ENCODE measurements at places on chromosomes 2 and 18. TPM values are rescaled to one million over a fixed set of nuclear protein-coding genes. Genes with fewer than 3 reads are reported as not detected.
A peak's percentile ranks its signal among the peaks of the same experiment; 100 is the strongest.

The DQX1 gene
- total RNA-seq, result not detected

The ARHGEF4 gene
- total RNA-seq, result 6.7 TPM

The PCARE gene
- not detected for total RNA-seq

The NEUROD1 gene
- total RNA-seq, result not detected

The SERPINB7 gene
- total RNA-seq, result not detected

The COL3A1 gene
- total RNA-seq, result 43.5 TPM

GRCh38 chr2:239328351-239329191, 72.2 kb downstream of the HDAC4 start:
- H3K4me1 ChIP-seq, result peaks cover 38% of the 10 kb centered on the region
- H3K36me3 ChIP-seq, result no peaks in the 10 kb centered on the region
- H3K4me3 ChIP-seq, result no peak overlapping the region
- no peaks in the 10 kb centered on the region for H3K27me3 ChIP-seq
- peak; percentile 92 for DNase-seq

DNA sequence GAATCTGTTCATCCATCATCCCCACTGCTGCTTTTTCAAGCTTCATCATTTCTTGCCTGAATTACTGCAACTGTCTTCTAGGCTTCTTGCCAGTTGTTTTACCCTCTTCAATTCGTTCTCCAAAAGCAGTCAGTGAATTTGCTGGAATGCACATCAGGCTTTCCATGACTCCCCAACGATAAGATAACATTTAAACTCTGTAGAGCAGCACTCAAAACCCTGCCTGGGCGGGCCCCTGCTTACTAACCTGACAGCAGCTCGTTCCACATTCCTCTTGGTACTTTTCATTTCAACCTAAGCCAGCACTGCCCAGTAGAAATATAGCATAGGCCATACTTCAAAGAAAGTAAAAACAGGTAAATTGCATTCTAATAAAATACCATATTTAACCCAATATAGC, 342.9 kb downstream of the SUCLG1 start:
- DNase-seq, result no peak
- H3K4me1 ChIP-seq, result no peaks in the 10 kb centered on the region
- H3K27me3 ChIP-seq, result no peaks in the 10 kb centered on the region

- H3K4me1 ChIP-seq, result no peaks in the 10 kb centered on the region
- H3K27ac ChIP-seq, result no peak overlapping the region
- no peaks in the 10 kb centered on the region for H3K27me3 ChIP-seq
- no peak for DNase-seq
- H3K4me3 ChIP-seq, result no peak overlapping the region
Measured at GRCh38 chr2:199607914-199608313, 150.2 kb upstream of the SATB2 start.

GRCh38 chr2:156489195-156489594, 53.0 kb downstream of the GPD2 start:
- H3K36me3 ChIP-seq, result no peaks in the 10 kb centered on the region
- no peak overlapping the region for H3K27ac ChIP-seq
- H3K4me3 ChIP-seq, result no peak overlapping the region
- H3K27me3 ChIP-seq, result no peaks in the 10 kb centered on the region
- no peaks in the 10 kb centered on the region for H3K4me1 ChIP-seq
- no peak for DNase-seq

- no peak overlapping the region for H3K4me3 ChIP-seq
- DNase-seq, result no peak
- H3K27me3 ChIP-seq, result no peaks in the 10 kb centered on the region
Measured at GRCh38 chr2:74005786-74006185, 21.1 kb downstream of the TET3 start.

GRCh38 chr2:194205568-194206227, 1451.3 kb upstream of the SLC39A10 start:
- no peak overlapping the region for H3K4me3 ChIP-seq
- no peaks in the 10 kb centered on the region for H3K36me3 ChIP-seq
- no peak overlapping the region for H3K27ac ChIP-seq
- H3K4me1 ChIP-seq, result no peaks in the 10 kb centered on the region
- no peaks in the 10 kb centered on the region for H3K27me3 ChIP-seq
- DNase-seq, result no peak

DNA sequence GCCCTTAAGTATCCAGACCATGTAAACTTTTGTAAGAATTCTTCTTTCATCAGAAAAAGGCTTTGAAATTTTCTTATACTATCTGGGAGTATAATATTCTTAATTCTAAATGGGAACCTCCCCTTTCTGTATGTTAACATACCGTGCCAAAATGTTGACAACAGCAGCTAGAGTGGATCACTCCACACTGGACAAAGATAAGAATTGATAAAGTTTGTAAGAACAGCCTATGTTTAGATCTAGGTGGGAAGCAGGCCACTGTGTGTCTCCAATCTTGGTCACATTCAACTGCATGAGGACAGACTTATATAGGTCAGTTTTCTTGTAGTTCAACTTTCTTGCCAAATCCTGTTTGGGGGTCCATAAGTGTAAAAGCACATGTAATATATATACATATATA, 235.7 kb downstream of the RPIA start:
- no peak for DNase-seq
- H3K27me3 ChIP-seq, result no peaks in the 10 kb centered on the region
- no peaks in the 10 kb centered on the region for H3K36me3 ChIP-seq

GRCh38 chr2:231425811-231426703, 30.5 kb downstream of the B3GNT7 start:
- no peak overlapping the region for H3K27ac ChIP-seq
- H3K4me1 ChIP-seq, result no peaks in the 10 kb centered on the region
- no peak overlapping the region for H3K4me3 ChIP-seq
- no peaks in the 10 kb centered on the region for H3K27me3 ChIP-seq
- no peak for DNase-seq
- no peaks in the 10 kb centered on the region for H3K36me3 ChIP-seq

GRCh38 chr2:206993964-206994363, 54.6 kb downstream of the CPO start:
- H3K4me3 ChIP-seq, result no peak overlapping the region
- H3K4me1 ChIP-seq, result no peaks in the 10 kb centered on the region
- no peaks in the 10 kb centered on the region for H3K27me3 ChIP-seq
- H3K27ac ChIP-seq, result no peak overlapping the region

GRCh38 chr2:144682248-144682647, 162.3 kb upstream of the ZEB2 start:
- H3K4me3 ChIP-seq, result no peak overlapping the region
- H3K27ac ChIP-seq, result no peak overlapping the region
- H3K36me3 ChIP-seq, result no peaks in the 10 kb centered on the region

GRCh38 chr2:55097461-55098410, 47.5 kb upstream of the RTN4 start:
- DNase-seq, result no peak
- no peak overlapping the region for H3K27ac ChIP-seq
- H3K4me1 ChIP-seq, result no peaks in the 10 kb centered on the region
- H3K4me3 ChIP-seq, result no peak overlapping the region
- no peaks in the 10 kb centered on the region for H3K36me3 ChIP-seq

DNA sequence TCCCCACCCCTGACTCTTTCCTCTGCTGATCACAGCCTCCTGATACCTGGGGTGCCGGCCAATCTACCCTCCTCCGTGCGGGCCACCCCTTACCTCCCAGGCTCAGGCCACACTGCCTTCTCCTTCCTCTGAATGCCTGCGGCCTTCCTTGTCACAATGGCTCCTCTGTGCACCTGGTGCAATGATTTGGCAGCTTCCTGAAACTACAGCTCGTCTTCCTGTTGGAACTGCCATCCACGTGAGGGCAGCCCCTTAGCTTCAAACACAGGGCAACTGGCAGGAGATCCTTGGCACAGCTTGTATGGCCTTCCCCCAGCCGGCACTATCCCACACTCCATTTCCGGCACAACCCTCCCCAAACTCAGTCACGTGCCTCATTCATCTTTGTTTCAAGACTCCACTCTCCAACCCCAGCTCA, 69.0 kb downstream of the STPG4 start:
- no peak overlapping the region for H3K27ac ChIP-seq
- no peak overlapping the region for H3K4me3 ChIP-seq
- no peaks in the 10 kb centered on the region for H3K27me3 ChIP-seq
- no peaks in the 10 kb centered on the region for H3K4me1 ChIP-seq
- no peak for DNase-seq

DNA sequence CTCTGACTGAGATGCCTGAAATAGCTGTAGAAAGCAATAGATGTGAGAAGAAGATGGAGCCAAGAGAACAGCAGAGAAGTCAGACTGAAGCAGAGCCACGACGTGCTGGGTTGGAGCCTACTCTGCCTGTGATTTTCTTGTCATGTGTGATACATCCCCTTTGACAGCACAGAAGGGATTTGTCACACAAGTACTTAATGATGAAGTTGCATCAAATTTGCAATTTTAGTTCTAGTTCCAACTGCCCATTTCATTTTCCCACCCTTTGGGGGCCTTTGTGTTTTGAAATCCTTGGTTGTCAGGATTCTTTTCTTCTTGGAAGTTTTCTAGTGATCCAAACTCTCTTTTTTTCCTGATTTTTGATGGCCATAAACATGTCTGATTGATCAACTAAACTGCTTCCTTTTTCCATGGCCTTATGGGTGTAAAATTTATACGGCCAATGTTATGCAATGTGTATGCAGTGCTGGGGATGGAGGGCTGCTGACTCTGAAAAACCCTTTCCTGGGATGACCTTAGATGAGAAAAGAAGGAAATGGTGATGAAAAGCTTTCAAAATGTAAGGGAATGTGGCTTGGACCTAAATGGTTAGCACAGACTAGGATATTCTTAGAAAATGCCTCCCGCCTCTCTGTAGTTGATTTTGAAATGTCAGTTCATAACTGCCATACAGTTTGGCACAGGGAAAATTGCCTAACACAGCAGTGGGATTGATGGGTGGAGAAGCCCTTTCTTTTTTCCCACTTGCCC, 9.6 kb upstream of the B3GNT2 start:
- H3K4me1 ChIP-seq, result peaks cover 9% of the 10 kb centered on the region
- no peak overlapping the region for H3K4me3 ChIP-seq
- DNase-seq, result no peak
- no peaks in the 10 kb centered on the region for H3K27me3 ChIP-seq

- H3K4me1 ChIP-seq, result no peaks in the 10 kb centered on the region
- H3K27ac ChIP-seq, result no peak overlapping the region
- no peak for DNase-seq
- H3K4me3 ChIP-seq, result no peak overlapping the region
Measured at GRCh38 chr2:148167855-148168254, 147.0 kb downstream of the MBD5 start.

DNA sequence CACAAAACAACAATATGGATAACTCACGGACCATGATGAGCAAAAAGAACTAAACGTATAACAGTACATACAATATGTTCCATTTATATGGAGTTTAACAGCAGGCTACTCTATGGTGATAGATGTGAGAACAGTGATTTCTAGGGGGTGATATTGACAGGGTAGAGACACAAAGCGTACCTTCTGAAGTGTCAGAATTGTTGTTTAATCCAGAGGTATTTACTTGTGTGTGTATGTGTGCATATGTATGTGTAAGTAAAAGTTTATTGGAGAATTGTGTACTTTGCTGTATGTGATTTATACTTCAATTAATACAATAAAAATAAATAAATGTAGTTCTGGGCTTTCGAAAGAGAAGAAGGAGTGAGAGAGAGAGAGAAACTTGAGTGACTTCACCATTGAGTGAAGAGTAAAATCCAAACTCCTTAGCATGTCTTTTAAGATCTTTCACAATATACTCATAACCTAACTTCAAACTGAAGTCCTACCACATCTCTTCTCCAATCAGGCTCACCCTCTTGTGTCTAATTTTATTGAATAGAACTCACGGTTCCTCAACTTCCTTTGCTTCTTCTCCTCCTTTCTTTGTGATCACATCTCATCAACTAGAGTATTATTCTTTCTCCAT, 126.0 kb upstream of the KLF7 start:
- H3K4me1 ChIP-seq, result no peaks in the 10 kb centered on the region
- DNase-seq, result no peak
- H3K27ac ChIP-seq, result no peak overlapping the region
- no peaks in the 10 kb centered on the region for H3K36me3 ChIP-seq

DNA sequence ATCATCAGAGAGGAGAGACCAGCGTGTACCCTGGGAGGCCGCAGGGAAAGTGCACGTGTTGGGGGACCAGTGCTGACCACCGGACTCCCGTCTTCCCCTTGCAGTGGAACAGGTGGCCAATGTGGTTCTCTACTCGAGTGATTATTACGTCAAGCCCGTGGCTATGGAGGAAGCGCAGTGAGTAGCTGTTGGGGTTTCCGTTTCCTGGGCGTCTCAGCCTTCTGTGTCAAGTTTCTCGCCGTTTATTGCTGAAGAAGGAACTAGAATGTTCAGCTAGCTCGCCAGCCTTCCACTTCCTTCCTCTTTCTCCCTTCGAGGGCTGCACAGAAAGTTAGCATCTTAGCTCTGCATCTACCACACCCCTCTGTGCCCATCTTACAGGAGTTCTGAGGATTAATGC, 22.8 kb upstream of the DGKD start:
- peak overlapping the region; percentile 65 for H3K27ac ChIP-seq
- no peaks in the 10 kb centered on the region for H3K4me1 ChIP-seq
- no peak overlapping the region for H3K4me3 ChIP-seq
- H3K36me3 ChIP-seq, result no peaks in the 10 kb centered on the region
- peak; percentile 66 for DNase-seq

DNA sequence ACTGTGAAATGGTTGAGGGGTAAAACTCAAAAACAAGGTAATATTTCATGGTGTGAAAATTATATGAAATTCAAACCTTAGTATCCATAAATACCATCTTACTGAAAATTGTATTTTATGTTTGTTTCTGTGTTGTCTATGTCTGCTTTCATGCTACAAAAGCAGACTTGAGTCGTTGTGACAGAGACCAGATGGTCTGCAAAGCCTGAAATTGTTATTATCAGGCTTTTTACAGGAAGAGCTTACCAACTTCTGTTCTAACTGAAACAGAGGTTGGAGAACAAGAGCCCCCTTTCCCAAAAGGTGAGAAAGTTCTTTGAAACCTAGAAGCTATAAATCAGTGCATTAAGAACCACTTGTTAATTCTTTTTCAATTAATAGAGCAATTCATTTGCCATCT, 110.0 kb downstream of the COL4A4 start:
- H3K27ac ChIP-seq, result no peak overlapping the region
- H3K4me3 ChIP-seq, result no peak overlapping the region
- H3K4me1 ChIP-seq, result no peaks in the 10 kb centered on the region
- DNase-seq, result no peak
- H3K27me3 ChIP-seq, result no peaks in the 10 kb centered on the region
- no peaks in the 10 kb centered on the region for H3K36me3 ChIP-seq

GRCh38 chr2:222837643-222838056, 23.2 kb upstream of the ACSL3 start:
- no peaks in the 10 kb centered on the region for H3K27me3 ChIP-seq
- no peak overlapping the region for H3K27ac ChIP-seq
- no peak overlapping the region for H3K4me3 ChIP-seq
- no peaks in the 10 kb centered on the region for H3K36me3 ChIP-seq
- peaks cover 10% of the 10 kb centered on the region for H3K4me1 ChIP-seq

GRCh38 chr2:235669269-235669831, 175.5 kb downstream of the AGAP1 start:
- no peak overlapping the region for H3K4me3 ChIP-seq
- H3K27ac ChIP-seq, result no peak overlapping the region
- no peaks in the 10 kb centered on the region for H3K27me3 ChIP-seq
- peaks cover 8% of the 10 kb centered on the region for H3K4me1 ChIP-seq

GRCh38 chr2:221123396-221123795, 448.7 kb downstream of the EPHA4 start:
- DNase-seq, result no peak
- no peak overlapping the region for H3K27ac ChIP-seq
- H3K4me3 ChIP-seq, result no peak overlapping the region
- no peaks in the 10 kb centered on the region for H3K36me3 ChIP-seq
- no peaks in the 10 kb centered on the region for H3K4me1 ChIP-seq
